ENCODE measurements at places on chromosomes 11 and 22. TPM values are rescaled to one million over a fixed set of nuclear protein-coding genes. Genes with fewer than 3 reads are reported as not detected.

GRCh38 chr11:85749287-85749834 lies 61.6 kb downstream of the SYTL2 start:
- no peak for DNase-seq

DNA sequence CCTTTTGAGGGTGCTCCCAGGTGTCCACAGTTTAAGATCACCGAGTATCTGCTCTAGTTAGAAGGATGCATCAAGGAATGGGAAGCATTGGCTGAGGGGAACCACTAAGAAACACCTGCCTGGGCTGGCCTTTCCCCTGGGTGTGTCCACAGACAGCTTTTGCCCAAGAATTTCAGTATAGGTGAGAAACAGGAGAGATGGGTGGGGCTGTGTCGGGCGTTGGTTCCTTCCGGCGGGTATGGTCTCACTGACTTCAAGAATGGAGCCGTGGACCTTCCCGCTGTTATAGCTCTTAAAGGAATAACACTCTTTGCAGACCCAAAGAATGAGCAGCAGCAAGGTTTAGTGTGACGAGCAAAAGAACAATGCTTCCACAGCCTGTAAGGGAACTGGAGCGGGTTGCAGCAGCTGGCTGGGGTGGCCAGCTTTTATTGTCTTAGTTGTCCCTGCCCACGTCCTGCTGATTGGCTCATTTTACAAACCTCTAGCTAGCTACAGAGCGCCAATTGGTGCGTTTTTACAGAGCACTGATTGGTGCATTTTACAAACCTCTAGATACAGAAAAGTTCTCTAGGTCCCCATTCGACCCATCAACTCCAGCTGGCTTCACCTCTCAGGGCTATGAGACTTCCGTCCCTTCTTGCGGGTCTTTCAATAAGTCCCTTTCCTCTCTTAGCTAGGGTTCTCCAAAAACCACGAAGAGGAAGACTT lies 2.4 kb downstream of the FADS1 start:
- DNase-seq: no peak

DNA sequence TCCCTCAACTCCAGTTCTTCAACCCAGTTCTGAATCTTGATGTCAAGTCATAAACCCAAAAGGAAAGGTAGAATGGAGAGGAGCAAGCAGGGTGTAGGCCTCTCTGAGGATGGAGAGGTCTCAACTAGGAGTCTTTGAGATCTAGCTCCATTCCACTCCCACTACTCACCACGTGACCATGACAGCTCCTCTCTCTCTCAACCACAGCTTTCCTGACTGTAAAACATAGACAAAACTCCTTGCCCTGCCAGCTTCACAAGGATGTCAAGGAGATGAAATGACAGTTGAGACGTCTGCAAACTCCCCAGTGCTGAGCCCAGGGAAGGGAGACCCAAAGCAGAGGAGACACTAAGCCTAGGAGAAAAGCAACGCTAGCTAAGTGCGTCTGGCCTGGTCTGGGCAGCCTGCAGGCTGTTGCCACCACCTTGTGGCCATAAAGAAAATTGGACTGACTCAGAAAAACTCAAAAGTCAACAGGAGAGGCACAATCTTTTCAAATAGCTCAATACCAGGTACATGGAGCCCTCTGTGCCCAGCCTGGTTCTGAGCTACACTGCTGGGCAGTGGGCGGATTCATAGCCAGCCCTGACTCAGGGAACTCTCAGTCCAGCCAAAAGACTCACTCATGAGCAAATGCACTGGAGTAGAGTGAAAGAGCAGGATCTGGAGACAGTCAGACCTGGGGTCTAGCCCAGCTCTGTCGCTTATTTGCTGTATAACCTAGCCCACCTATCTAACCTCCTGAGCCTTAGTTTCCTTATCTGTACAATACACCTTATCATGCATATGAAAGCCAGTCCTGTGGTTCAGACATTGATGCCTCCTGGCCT lies 3.4 kb downstream of the CLPB start:
- no peak for DNase-seq

MMP8 gene
- polyA plus RNA-seq: not detected

- no peak for DNase-seq
These were observed 9.9 kb downstream of the IL10RA start for GRCh38 chr11:117996058-117996457.

GRCh38 chr22:22892096-22893052 lies 4.8 kb downstream of the IGLL5 start:
- DNase-seq: no peak

KRTAP5-7 gene
- polyA plus RNA-seq: 0.25 TPM

NLRP14 gene
- 0.83 TPM for polyA plus RNA-seq

- no peak for DNase-seq
These were observed 15.7 kb downstream of the SLN start for GRCh38 chr11:107696140-107696539.

DNA sequence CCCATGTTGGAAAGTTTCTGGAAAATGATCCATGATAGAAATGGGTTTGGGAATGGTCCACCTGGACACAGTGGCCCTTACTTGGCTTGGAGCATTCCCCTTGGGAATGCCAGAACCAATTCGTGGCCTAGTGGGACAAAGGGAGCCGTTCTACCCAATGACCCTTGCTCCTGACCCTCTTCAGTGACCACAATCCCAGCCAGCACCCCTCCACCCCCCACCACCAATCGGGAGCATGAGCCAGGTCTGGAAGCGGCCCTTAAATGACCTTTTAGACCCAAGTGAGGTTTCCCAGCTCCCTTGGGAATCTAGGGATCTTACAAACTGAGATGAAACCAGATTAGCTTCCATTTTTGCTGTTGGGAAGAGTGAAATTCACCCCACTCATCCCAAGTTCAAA lies 51.3 kb upstream of the CDON start:
- DNase-seq: no peak

SNX32 gene
- polyA plus RNA-seq: 2.6 TPM

- DNase-seq: no peak
These were observed 1041.0 kb downstream of the BRD1 start for GRCh38 chr22:48786679-48786996.

DNA sequence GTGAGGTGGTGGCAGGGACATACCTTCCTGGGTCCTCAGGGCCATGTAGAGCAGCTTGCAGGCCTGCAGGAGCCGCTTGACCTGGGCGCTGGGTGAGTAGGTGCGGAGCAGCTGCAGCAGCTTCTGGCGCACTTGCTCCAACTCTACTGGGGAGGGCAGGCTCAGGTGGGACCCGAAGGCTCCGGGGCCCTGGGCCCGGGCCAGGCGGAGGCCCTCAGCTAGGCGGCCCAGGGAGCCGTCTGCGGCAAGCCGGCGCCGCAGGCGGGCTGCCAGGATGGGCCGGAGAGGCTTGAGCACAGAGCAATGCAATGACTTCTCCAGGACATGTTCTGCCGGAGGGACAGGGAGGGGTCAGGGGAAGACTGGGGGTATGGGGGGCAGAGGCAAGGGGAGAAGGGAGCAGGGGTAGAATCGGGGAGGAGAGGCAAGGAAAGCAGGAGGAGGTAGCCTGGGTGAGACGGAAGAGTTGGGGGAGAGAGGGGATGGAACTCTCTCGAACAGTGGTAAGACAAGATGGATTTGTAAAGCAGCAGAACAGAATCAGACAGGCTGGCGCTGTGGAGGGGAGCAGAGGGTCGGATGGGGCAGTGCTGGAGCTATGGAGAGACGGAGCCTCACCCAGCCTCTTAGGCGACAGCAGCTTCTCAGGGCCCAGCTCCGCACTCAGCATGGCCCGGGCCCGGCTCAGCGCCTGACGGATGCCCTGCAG lies 2.2 kb downstream of the RIN1 start:
- no peak for DNase-seq

CCDC88B gene
- 3.3 TPM for polyA plus RNA-seq

DNA sequence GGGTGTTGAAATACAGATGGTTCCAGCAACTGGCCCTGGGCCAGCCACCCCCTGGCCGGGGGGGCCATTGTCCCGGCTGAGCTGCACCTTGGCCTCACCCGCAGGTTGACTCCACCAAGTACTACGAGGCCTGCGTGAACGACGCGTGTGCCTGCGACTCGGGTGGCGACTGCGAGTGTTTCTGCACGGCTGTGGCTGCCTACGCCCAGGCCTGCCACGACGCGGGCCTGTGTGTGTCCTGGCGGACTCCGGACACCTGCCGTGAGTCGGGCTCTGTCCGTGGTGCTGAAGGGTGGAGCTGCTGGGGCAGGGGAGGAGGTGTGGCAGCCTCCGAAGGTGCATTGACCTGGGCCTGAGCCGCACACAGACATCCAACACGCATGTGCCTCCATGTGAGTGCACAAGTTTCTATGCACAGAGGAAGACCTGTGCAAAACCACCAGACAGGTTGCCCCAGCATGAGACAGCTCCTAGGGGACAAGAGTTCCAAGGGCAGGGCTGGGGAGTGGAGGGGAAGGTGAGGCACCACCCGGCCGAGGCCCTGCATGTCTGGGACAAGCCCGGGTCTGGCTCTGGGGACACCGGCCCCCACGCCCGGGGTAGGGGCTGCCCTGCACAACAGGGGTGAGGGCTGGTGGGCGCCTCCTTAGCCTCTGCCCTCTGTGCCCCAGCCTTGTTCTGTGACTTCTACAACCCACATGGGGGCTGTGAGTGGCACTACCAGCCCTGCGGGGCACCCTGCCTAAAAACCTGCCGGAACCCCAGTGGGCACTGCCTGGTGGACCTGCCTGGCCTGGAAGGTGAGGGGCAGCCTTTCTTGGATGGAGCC lies 16.1 kb downstream of the MUC5B start:
- peak; percentile 46 for DNase-seq

PVALB gene
- 5.9 TPM for polyA plus RNA-seq

SLC6A5 gene
- polyA plus RNA-seq: 0.47 TPM

DNA sequence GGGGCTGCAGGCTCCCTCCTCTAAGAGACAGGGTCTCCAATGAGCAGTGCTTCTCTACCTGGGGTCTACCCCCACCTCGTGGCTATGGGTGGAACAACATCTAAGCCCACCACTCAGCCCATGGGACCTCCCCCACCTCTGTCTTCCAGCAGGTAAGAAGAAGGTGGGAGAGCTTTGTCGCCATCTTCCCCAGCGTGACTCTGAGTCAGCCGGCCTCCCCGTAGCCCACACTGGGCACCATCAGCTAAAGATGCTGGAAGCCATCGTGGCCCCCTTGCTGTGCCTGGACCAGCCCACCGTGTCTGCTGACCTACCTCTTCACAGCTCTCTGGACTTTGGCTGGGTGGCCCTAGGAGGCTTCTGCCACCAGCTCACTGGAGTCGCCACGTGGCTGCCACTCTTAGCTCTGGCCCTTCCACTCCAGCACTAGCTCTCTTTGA lies 944 bp downstream of the C11orf86 start:
- DNase-seq: peak; percentile 39

DNA sequence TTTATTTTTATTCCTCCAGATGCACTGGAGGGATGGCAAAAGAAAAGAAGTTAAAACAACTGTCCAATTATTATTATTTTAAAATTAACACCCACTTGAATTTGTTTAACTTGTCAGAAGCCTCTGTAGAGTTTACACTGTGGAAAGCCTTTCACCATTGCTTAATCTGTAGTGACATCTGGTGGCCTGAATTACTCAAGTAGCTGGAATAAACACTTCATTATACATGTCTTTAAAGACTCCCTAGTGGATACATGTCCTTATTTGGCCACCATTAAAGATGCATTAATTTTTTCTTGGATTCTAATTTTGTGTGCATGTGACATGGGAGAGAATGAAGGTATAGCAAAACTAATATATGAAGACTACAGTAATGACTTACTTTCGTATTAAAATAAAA lies 1496.5 kb downstream of the FAM181B start:
- peak; percentile 80 for DNase-seq

- no peak for DNase-seq
These were observed 6.5 kb downstream of the VSTM5 start for GRCh38 chr11:93843906-93844305.

GRCh38 chr22:25453557-25453956 lies 110.9 kb upstream of the GRK3 start:
- DNase-seq: no peak

GRCh38 chr22:26417406-26417805 lies 11.7 kb upstream of the ASPHD2 start:
- no peak for DNase-seq

PNPLA5 gene
- 0.10 TPM for polyA plus RNA-seq

TRIM51 gene
- polyA plus RNA-seq: not detected

DCHS1 gene
- 36.1 TPM for polyA plus RNA-seq

GRCh38 chr11:71252770-71253730 lies 673 bp upstream of the SHANK2 start:
- DNase-seq: peak; percentile 80

DNA sequence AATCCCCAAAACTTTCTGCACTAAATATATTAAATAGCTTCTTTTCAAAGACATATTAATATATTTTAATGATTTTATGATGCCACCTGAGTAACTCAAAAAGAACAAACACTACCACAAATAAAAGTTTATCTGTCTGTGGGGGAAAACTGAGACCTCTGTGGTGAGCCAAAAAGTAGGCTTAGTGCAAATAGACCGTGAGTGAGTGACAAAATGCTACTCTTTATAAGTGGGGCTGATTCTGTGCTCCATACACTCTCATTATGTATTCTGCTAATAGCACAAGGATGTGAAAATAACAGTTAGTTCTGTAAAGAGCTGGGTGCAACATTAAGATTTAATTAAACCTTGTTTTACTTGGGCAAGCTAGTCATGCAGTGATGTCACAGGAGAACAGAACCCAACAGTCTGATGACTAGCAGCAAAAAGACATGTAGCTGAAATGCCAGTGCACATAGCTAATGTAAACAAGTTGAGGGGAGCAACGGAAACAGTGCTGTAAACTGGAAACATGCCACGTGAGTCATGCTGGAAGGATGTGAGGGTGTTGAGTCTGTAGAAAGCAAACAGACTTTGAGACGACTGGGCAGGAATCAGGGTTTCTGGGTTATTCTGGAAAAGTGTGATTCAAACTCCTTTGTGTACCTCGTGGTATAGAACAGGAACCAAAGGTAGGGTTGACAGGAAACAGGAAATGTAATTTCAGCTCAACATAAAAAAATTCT lies 1130.4 kb downstream of the LRRC4C start:
- peak; percentile 42 for DNase-seq

GRCh38 chr11:76806608-76807205 lies 23.6 kb downstream of the TSKU start:
- DNase-seq: no peak

TMEM151A gene
- not detected for polyA plus RNA-seq

PRSS23 gene
- 85.3 TPM for polyA plus RNA-seq

- no peak for DNase-seq
These were observed 22.5 kb downstream of the GAS2 start for GRCh38 chr11:22688914-22689313.

DNA sequence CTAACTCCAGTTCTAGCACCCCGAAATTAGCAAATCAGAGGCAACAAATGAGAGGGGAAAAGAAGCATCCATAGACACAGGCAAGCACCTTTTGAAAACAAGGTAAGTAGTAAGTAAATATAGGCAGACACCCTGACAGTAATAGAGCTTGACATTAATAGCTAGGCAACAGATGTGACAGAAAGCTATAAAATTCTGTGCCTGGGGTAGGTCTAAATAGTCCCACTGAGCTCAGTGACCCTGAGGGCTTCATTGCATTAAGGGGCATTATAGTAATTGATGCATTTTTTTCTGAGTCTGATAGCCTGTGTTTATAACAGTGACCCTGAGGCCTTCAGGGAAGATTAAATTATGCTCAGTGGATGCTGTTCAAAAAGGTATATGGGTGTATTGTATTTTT lies 197.1 kb downstream of the HIPK3 start:
- DNase-seq: no peak

OR6T1 gene
- polyA plus RNA-seq: not detected

CTSW gene
- polyA plus RNA-seq: 1.4 TPM
